ENCODE measurements at places on chromosomes 11 and 22.

GRCh38 chr11:108817976-108818375, 153.1 kb downstream of the DDX10 start:
- H3K4me3 ChIP-seq = no peak overlapping the region
- H3K27me3 ChIP-seq = no peaks in the 10 kb centered on the region
- peaks cover 9% of the 10 kb centered on the region for H3K4me1 ChIP-seq
- peak; percentile 33 for DNase-seq

GRCh38 chr11:123085497-123085896, 23.6 kb upstream of the HSPA8 start:
- H3K4me1 ChIP-seq = peaks cover 7% of the 10 kb centered on the region
- no peak overlapping the region for H3K4me3 ChIP-seq
- DNase-seq = no peak
- H3K36me3 ChIP-seq = no peaks in the 10 kb centered on the region
- H3K27ac ChIP-seq = no peak overlapping the region

GRCh38 chr11:72589802-72590761, 84.1 kb downstream of the PDE2A start:
- H3K4me3 ChIP-seq = peak overlapping the region; percentile 54
- DNase-seq = peak; percentile 48
- no peaks in the 10 kb centered on the region for H3K36me3 ChIP-seq
- H3K27ac ChIP-seq = no peak overlapping the region

DNA sequence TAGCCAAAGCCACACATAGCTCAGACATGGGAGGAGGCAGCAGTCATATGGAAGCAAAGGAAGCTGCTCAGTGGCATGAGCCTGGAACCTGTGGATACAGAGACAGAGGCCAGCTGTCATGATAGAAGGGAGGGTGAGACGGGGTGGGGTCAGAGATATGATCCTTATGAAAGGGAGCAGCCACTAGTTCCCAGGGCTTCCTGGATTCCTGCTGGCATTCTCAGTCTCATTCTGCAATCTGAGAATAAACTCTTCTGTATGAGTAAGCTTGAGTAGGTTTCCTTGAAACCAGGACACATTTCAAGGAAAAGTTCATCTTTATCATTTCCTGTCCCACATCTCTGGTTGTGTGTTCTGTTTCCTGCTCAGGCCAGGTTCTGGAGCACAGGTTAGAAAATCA, 220.2 kb upstream of the SNX19 start:
- no peak overlapping the region for H3K27ac ChIP-seq
- no peaks in the 10 kb centered on the region for H3K4me1 ChIP-seq
- DNase-seq = no peak
- H3K4me3 ChIP-seq = no peak overlapping the region
- H3K27me3 ChIP-seq = no peaks in the 10 kb centered on the region
- no peaks in the 10 kb centered on the region for H3K36me3 ChIP-seq

DNA sequence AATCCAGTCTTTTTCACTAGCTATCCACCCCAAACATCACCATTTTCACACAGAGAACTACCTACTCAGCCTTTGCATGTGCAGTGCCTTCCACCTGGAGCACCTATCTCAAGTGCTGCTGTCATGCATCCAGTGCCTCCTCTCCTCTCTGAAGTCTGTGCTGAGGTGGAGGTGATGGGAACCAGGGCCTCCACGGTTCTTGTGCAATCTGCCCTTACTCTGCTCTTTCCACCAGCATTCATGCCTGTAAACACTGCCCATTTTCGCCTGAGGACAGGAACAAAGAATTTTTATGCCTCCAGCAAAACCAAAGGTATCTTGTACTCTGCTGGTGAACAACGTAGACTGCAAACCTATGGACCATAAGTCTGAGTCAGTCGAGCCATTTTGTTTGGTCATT, 27.0 kb downstream of the PITPNB start:
- H3K36me3 ChIP-seq = peaks cover 22% of the 10 kb centered on the region
- peaks cover 49% of the 10 kb centered on the region for H3K4me1 ChIP-seq
- no peak for DNase-seq
- no peaks in the 10 kb centered on the region for H3K27me3 ChIP-seq

- H3K27ac ChIP-seq = no peak overlapping the region
- peaks cover 6% of the 10 kb centered on the region for H3K4me1 ChIP-seq
- no peak overlapping the region for H3K4me3 ChIP-seq
- H3K27me3 ChIP-seq = no peaks in the 10 kb centered on the region
Observed at GRCh38 chr11:110762590-110762989, 50.4 kb upstream of the ARHGAP20 start.

GRCh38 chr11:8719211-8719649, 36.6 kb downstream of the RPL27A start:
- H3K27me3 ChIP-seq = no peaks in the 10 kb centered on the region
- peak; percentile 48 for DNase-seq
- peak overlapping the region; percentile 78 for H3K27ac ChIP-seq
- no peak overlapping the region for H3K4me3 ChIP-seq
- H3K36me3 ChIP-seq = no peaks in the 10 kb centered on the region

All from HepG2 (cell line).